ENCODE measurements at places on chromosomes 3 and 15.

DNA sequence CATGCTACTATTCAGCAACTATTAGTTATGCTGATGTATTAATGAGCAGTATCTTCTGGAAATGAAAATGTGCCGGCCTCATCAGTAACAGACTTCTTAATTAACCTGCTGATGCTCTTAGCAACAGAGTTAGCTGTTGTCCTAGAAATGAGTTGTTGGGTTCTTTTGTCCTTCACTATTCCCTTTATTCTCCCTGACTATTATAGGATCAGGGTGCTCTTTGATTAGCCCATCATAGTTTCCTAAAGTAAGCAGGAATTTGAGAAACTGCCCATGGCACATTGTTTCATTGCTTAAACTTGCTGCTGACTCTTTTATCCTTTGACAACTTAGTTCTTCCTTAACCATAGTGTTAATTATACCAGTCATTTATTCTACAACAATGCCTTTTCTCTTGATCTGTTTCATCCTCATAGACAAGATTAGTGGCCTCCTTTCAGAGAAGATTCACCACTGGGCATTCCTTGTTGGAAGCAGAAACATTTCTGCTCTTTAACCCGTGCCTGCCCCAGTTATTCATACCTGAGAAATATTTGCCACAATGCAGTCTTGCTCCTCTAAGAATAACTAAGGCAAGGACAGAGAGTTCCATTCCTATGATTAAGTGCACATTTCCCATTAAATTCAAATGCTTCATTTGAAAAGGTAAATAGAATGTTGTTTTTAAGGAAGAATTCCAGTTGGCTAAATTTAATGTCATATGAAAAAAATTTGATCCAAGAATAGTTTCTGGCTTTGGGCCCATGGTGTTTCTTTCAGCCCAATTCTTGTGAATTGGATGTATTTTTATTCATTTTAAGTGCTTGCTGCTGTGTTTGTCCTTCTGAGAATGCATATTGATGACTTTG lies 573.3 kb upstream of the TBL1XR1 start:
- DNase-seq, result no peak

DNA sequence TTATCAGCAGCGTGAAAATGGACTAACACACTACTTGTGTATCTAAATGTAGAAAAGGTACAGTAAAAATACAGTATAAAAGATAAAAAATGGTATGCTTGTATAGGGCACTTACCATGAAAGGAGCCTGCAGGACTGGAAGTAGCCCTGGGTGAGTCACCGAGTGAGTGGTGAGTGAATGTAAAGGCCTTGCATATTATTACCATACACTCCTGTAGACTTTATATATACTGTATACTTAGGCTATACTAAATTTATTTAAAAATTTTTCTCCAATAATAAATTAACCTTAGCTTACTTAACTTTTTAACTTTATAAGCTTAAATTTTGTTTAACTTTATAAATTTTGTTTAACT lies 67.2 kb upstream of the TSPAN3 start:
- DNase-seq, result no peak

DNA sequence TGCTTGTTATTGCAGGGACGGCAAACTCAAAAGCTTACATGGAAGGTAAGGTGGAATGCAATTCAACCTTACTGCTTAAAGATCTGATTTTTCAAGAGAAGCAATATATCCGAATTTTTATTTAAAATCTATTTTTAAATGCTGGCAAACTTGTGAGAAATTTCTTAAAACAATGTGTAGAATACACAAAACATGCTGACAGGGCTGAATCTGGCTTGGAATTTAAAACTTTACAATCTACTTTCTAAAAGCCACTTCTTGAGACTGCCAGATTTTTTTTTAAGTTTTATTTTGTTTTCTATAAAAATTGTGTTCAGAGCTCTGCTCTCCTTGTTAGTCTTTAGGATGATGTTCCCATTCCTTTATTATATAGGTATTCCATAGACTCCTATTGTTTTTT lies 146.7 kb downstream of the ADAM10 start:
- no peak for DNase-seq

GRCh38 chr3:183189641-183190040 lies 27.1 kb upstream of the LAMP3 start:
- no peak for DNase-seq

GRCh38 chr3:125179143-125179883 lies 33.2 kb downstream of the SLC12A8 start:
- DNase-seq, result no peak

DNA sequence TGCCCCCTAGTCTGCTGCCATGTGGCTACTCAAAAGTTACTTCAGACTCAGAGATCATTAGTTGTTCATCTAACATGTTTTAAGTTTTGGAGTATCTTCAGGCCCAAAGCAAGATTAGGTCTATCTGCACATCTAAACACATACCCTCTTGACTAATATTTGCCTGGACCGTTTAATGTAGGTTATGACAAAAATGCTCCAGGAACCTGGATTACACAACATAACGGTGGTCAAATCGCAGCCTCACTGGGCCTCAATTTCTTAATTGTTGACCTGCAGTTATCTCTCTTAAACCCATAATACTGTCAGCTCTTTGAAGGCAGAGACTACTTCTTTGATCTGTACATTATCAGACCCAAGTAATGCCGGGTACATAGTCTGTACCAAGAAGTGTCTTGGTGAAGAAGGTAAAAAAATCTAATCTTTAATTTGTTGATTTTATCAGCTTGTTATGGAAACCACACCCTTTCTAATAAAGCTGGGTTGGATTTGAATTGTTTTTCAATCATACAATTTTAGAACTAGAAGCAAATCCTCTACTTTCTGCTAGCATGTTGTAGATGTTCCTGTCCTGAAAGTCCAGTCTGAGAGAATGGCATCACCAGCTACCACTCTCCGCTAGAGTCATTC lies 3.6 kb downstream of the SNRK start:
- DNase-seq, result no peak

DNA sequence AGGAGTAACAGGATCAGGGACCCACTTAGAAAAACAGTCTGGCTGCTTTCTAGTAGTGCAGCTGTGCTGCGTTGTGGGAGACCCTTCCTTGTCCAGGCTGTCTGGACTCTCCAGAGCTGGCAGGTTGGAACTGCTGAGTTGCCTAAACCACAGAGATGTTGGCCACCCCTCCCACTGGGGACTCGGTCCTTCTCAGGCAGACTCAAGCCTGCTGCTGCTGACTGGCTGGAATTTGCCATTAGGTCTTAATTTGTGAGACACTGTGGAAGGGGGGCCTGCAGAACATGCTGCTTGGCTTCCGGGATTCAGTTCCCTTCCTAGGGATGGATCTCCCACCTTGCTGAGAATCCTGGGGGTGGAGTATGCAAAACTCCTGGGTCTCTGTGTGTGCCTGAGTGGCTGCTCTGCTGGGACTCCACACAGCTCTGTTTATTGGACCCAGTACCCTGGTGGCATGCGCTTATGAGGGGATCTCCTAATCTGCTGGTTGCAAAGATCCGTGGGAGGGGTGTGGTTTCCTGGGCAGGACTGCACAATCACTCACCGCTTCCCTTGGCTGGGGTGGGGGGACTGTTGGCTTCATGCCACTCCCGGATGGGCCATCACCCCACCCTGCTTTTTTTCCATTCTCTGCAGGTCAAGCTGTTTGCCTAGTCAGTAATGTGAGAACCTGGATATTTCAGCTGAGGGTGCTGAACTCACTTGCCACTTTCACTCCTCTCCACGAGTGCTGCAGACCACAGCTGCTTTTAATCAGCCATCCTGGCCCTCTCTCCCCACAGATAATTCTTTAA lies 150.5 kb downstream of the CFAP20DC start:
- DNase-seq, result no peak

DNA sequence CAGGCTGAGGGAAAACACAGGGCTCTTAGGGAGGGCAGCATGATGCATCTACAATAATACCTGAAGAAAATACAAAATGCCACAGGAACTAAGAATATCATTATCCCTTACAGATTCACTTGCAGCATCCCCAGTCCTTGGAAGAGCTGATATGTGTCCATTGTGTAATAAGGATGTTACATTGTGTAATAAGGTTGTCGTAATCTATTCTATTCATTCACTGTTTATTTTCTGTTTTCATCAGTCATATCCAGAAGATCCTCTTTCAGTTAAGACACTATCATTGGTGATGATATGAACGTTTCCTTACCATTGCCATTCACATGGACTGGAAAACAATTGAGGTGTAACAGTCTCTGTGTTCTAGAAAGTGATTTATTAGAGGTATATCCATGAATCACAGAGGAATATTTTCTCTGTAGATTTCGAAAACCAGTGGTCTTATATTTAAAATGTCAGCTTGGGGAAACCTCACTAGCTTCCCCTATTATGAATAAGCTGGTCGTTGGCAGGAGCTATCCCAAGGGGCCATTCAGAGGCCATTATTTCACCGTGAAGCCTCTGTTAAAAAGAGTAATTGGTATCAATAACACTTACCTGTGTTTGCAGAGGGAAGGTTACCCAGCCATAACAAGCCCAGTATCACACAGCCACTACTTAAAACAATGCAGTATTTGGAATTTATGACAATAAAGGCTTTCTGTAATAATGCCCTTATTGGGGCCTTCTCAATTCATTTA lies 241.1 kb downstream of the ZNF385D start:
- DNase-seq, result no peak

- DNase-seq, result no peak
Observed at GRCh38 chr3:52471371-52472238, 16.2 kb downstream of the NISCH start.

GRCh38 chr3:159832024-159832423 lies 156.6 kb upstream of the IL12A start:
- no peak for DNase-seq

DNA sequence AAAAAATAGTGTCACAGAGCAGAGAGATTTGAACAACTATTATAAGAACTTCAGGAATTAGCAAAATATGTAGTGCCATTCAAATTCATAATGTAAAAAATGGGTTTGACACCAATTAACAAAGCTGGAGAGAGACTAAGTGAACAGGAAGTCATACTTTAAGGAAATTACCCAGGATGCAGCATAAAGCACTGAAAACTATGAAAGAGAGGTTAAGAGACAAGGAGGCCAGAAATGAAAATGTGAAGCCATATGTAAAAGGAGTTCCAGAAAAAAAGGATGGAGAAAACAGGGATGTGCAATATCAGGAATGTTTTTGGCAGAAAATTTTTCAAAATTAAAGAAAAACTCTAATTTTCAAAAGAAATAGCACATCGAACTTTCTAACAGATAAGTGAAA lies 57.6 kb downstream of the SLCO2A1 start:
- DNase-seq, result no peak

- no peak for DNase-seq
Observed at GRCh38 chr3:191290311-191291025, 38.7 kb upstream of the CCDC50 start.

DNA sequence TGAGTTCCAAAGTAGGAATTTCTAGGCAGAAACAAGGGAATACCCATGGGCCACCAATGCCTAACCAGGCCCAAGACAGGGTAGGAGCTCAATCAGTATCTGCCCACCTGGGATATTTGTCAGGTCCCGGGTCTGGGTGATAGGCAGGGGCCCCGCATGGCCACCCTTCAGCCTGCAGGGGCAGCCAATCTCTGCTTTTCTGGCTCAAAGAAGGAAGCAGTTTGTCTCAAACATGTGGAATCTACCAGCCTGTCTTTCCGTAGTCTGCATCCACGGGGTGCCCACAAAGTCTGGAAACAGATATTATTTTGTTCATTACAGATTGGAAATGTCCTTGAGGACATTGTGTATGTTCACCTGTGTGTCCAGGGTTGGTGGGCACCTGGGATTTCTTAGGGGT lies 56.2 kb downstream of the CEMIP start:
- DNase-seq, result no peak

DNA sequence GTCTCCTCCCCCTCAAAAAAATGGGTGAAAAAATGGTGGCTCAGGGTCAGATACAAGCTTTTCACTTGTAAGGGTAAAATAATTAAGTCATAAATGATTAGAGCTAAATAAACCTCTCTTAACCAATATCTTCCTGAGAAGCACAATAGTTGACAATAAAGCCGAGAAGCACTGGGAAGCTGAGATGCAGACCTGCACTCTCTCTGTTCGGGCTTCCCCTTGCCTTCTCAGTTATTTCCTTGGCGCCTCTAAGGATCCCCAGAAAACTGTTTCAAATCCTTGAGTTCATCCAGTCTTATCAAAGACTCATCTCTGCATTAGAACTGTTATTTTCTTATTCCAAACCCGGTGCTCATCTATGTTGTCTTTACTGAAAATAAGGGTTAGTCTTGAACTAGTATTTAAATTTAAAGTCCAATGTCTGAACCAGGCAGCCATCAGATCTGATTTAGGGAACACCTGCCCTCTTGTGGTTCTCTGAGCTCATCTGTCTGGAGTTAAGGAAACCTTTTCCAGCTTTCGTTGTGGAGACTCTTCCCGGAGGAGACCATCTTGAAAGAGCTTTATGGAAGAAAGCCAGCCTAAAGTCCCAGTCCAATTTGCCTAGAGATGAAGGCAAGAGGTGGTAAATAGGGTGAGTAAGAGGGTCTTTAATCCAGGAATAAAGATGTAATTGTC lies 256.4 kb upstream of the MCTP2 start:
- DNase-seq, result no peak

DNA sequence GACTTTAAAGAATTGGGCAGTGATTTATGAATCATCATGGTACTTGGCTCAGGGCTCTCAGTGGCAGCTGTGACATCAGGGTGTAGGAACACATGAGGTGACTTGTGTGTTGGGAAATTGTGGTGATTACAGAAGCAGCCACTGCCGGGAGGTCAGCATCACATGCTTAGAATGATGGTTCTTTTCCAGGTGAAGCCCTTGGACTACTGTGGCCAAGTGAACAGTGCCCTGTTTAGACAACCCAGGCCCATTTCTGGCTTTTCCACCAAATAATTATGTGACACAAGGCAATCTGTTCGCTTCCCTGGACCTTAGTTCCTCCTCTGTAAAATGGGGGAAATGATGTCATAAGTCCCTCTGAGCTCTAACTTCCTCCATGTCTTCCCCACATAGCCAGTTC lies 139.7 kb upstream of the ROPN1 start:
- no peak for DNase-seq

GRCh38 chr3:28951772-28952556 lies 328.9 kb upstream of the RBMS3 start:
- no peak for DNase-seq

- DNase-seq, result no peak
Observed at GRCh38 chr15:97140216-97140615, 809.7 kb downstream of the NR2F2 start.

GRCh38 chr3:112531358-112531781 lies 30.4 kb downstream of the ATG3 start:
- DNase-seq, result no peak
